ENCODE measurements at places on chromosomes 2 and 18. TPM values are rescaled to one million over a fixed set of nuclear protein-coding genes. Genes with fewer than 3 reads are reported as not detected.
A peak's percentile ranks its signal among the peaks of the same experiment; 100 is the strongest.

DNA sequence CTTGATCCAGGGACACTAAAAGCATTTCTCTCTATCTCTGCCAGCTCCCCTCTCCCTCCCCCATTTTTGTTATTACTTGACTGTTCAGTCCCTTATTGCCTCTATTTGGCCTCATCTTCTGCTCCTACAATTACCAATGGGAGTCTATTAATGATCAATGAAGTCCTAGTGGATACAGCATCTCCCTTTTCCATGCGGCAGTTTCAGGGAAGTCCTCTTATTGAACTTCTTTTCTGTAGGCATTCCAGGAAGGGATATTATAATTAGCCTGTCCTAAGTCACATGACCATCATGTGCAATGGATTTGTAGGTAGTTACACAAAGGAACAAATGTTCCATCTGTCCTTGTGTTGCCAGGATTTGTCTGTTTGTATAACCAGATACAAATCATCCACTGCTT, 495.1 kb upstream of the CNTNAP5 start:
- no peak for DNase-seq

DNA sequence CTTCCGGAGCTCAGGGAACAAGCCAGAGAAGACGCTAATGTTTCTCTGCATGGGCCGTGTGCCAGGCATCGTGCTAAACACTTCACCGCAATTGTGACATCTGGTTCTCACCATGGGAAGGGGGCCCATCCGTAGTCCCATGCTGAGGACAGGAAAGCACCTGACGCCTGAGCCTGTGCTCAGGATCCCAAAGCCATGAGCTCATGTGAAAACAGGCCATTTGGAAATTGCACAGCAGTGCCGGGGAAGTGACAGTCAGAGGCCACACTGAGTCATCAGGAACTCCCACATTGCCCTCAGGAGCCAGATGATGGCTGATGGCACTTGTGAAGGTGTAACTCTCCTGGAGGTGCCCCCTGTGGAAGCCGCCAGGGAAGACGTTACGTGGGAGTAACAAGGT, 141.0 kb downstream of the INHBB start:
- no peak for DNase-seq

DNA sequence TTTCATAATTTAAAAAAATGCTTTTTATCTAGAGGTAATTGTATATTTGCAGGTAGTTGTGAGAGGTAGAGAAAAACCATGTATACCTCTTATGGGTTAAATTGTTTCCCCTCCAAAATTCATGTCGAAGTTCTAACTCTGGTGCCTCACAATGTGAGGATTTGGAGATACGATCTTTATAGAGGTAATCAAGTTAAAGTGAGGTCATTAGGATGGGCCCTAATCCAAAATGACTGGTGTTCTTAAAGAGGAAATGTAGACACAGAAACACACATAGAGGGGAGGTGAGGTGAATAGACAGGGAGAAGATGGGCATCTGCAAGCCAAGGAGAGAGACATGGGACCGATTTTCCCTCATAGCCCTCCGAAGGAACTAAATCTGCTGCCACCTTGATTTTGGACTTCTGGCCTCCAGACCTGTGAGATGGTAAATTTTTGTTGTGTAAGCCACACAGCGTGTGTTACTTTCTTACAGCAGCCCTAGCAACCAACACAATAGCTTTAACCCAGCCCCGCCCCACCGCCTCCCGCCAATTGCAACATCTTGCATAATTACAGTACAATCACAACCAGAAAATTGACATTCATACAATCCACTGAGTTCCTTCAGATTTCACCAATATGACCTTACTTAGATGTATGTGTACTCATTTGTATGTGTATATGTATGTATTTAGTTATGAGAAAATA, 208.9 kb downstream of the MIB1 start:
- DNase-seq = no peak

DNA sequence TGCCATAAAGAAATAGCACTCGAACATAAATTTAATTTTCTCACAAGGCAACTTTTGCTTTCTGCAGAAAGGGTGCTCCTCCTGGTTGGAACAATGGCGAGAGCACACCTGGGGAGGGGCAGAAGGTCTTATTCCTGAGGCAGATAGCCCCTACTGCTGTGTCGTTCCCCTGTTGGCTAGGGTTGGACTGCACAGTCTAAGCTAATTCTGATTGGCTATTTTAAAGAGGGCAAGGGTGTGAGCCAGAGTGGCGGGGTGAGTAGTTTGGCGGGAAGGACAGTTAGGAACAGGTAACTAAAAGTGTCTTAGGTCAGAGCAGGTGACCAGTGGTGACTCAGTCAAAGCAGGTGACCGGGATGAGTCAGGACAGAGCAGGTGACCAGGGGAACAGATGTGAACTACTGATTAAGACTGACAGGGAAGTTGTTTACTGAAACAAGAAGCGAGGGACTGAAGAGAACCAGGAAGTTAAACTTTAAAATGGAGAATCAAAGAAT, 49.7 kb upstream of the AGAP1 start:
- no peak for DNase-seq

DNA sequence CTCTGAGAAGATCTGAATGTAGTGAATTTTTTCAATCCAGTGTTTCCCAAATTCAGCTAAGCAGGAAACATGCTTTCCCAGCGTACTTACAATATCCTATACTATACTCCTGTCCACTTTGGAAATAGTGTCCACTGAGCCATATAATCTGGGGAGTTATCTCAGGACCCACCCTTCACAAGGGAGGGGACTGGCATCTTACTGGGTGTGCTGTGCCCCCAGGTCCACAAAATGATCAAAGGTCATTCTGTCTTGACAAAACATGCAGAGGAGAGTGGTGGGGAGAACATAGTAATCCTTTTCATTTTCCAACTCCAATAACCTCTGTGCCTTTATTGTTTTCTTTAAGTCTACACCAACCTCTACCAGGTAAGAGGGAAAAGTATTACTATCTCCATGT, 79.8 kb upstream of the DAPL1 start:
- no peak for DNase-seq

GRCh38 chr2:84152462-84152861, 306.6 kb downstream of the SUCLG1 start:
- no peak for DNase-seq

DNA sequence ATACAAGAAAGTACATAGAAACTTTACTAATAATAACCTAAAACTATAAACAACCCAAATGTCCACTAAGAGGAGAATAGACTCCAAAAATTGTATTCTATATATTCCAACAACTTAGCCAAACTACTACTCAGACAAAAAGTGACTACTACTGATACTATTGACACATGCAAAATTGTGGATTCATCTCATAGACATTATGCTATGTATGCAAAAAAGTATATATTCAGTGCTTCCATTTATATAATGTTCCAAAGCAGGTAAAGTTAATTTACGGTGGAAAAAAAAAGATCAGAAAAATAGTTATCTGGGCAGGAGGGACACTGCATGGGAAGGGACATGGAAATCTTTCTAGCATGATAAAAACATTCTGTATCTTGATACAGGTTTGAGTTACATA, 62.0 kb upstream of the SRD5A2 start:
- DNase-seq = no peak

DNA sequence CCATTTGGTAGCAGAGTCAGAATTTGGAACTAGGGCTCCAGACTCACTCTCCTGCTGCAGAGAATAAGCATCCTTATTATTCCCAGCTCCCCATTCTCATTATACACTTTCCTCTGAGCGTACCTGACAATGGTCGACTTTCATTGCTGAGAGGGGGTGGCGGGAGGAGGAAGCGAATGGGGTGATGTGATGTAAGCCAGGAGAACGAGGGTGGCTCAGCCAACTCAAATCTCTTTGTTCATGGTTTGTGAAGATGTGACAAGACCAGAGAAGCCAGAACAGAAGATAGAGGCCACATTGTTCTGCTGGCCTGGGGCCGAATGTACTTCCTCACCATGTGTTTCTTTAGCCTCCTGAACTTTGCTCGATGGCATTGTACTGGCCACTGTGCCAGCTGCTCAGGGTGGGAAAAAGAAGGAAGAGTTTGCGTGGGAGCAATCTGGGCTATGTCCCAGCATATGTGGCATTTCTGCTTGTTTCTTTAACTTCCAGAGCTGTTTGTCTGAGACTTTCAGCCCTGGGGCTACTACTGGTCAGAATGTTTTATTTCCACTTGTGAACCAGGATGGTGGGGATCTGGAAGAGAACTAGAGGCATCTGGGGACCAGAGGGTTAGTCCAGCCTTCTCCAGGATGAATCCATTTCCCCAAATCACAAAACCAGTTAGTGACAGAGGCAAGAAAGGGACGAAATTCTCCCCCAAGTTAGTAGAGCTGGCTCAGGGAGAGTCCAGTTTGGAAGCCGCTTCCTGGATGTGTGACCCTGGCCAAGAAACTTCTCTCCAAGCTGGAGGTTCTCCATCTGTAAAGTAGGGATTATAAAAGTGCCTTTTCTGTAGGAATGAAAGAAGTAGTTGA, 62.6 kb downstream of the MOGAT1 start:
- DNase-seq = no peak

DNA sequence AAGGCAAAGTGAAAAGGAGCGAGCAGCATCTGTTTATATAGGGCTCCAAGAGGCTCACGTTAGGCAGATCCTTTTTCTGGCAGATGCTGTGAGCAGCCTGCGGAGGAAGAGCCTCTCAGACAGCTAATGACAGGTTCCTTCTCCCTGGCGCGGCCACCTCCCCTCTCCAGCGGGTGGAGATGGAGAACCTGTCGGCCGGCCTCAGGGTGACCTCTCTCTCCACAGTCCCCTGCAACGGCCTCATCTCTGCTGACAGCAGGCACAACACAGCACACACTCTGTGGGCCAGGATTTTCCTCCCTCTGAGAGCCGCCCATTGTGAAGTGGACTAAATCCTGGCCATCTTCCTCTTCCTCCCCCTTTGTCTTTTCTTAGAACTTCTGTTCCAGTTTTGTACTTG, 119.8 kb downstream of the PRKCE start:
- peak; percentile 69 for DNase-seq

GRCh38 chr2:9401646-9402371, 21.5 kb downstream of the ITGB1BP1 start:
- DNase-seq = no peak

DNA sequence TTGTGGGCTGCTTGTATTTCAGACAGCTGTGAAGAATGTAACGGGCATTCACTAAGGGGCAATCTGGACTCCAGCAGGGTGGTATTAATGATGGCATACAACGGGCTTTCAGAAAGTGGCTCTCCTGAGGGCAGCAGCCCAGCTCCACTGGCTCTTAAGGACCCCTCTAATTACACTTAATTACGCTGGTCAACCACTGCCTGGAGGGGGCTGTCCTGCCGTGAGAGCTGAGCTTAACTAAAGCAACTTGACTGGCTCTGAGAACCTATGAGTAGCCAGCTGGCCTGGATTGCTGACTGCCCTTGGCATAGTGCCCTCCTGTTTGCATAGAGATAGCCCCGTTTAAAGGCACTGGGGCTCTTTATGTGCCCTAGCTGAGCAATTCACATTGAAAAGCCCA, 3.8 kb downstream of the LIPG start:
- DNase-seq = peak; percentile 24

GRCh38 chr2:160516547-160517365, 23.1 kb upstream of the RBMS1 start:
- no peak for DNase-seq

DNA sequence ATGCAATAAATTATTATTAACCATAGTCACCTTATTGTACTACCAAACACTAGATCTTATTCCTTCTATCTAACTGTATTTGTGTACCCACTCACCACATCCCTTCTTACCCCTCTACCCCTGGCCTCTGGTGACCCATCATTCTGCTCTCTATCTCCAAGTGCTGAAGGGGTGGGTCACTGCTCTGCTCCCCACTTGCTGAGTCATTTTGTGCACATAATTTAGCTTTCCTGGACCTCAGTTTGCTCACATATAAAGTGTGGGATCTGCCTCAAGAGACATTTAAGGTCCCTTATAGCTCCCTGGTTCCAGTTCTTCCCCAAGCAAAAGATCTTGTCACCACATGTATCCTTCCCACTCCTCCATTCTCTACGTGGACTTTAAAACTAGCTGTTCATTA, 169.4 kb downstream of the ZNF385B start:
- DNase-seq = no peak

DNA sequence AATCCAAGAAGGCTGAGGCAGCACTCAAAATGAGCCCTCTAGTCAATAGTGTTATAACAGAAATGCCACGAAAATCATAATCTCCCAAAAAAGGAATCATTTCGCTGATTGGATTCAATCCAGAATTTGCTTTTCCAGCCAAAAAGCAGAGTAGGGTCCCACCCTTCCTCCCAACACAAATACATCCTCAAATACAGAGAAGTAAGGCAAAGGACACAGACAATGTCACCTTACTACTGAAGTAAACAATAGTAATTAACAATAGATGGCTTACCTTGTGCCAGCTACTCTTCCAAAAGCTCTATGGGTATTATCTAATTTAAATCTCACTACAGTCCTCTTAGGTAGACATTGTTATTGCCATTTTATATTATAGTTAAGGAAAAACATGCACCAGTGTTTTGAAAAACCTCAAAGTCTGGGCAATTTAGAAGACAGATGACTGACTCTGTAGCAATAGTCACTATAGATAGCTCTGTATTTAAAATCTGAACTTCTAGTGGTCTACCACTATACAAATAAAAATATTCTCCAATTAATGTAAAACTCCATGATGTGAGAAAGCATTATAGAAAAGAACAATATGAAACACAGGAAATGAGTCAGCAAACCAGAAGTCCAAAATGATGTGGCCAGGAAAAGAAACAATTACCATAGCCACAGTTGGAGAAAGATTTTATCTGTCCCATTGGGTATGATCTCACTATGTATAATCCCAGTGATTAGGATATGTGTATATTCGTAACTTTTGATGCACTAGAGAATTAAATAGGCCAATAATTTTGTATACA, 305.0 kb upstream of the ERBB4 start:
- no peak for DNase-seq

DNA sequence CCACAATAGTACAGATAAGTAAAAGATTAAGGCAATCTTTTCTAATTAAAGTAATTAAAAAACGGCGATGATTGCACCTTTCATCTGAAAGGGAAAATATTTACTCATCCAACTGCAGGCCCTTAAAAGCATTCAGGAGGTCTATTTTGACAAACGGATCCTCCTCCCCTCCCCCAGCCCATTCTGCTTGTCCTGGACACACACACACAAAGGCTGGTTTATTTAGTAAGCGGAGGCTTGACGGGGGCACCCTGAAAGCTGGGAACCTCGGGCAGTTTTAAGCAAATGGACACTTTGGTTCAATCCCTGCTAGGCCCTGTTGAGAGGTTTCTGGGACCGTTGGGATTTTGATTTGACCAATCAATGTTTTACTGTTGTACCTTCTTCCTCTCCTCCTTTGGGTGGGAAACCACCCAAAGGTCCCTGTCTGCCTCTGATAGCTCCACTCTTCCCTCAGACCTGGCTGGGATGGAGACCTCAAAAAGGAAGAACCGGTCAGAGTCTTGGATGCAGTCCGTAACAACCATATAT, 135.8 kb upstream of the HAAO start:
- no peak for DNase-seq

The CDH20 gene
- total RNA-seq = not detected

The PTPRM gene
- total RNA-seq = 164 TPM

The ANKRD36 gene
- total RNA-seq = 8.0 TPM

The ALPP gene
- total RNA-seq = not detected

The SPOPL gene
- total RNA-seq = 13.5 TPM

The METTL21A gene
- 16.2 TPM for total RNA-seq

The DSG4 gene
- not detected for total RNA-seq
